Activated CD8-positive, alpha-beta memory T cell treated with anti-CD3 and anti-CD28 coated beads for 1 hour (primary cell): ENCODE measurements at places on chromosomes 3 and 15.

GRCh38 chr15:65396283-65396964 lies 18.6 kb upstream of the IGDCC3 start:
- DNase-seq = no peak

DNA sequence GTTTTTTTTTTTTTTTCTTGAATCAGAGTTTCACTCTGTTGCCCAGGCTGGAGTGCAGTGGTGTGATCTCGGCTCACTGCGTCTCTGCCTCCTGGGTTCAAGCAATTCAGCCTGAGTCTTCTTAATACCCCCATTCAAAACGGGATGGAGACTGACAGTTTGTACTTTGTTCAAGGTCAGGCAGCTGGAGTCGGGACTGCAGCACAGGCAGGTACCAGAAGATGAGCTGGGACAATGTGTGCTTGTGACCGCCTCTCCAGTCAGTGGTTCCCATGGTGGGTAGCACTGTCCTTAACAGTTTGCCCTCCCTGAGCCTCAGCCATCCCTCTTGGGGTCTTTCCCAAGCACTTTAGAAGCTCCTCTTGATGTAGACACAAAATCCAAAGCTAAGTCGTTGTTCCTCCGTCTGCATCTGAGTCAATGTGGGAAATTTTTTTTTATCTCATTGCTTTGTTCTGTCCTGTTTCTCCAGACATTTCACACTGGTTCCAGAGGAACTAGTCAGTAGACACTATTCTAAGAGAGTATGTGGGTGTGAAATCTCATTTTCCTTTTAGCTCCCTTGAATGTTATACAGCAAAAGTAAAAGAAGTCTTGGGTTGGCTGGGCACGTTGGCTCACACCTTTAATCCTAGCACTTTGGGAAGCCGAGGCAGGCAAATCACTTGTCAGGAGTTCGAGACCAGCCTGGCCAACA lies 5.3 kb upstream of the TTLL13 start:
- no peak for DNase-seq

DNA sequence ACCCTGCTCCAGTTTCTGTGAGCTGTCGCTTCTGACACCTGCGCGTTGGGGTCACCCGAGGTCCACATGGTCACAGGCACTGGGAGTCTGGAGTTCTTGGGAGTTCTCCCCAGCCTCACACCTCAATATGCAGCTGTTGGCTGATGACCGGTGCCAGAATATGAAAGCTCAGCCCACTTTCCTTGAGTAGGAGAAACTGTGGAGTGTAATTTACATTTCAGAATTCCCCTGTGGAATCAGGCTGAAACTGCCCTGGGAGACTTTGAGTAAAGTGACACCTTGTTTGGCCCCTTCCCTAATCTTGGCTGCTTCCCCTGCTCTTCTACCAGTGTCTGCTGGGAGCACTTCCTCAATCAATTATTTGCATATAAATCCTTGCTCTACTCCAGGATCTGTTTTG lies 255.9 kb downstream of the NFKBIZ start:
- no peak for DNase-seq

DNA sequence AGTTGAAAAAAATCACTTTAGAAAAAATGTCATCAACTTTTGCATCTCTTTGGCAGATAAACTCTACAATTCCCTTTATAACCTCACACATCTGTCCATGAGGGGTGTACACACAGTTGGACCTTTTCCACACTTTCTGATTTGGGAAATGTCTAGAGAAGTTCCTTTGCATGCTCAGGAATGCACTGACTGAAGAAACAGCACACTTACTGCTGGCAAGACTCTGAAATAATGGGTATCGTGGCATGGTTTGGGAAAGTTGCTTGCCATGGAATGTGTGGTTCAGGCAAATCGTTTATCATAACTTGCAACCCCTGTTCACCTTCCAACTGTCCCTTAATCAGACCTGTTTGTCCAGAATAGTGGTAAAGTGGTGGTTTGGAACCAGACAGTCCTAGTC lies 135.3 kb upstream of the TGFBR2 start:
- DNase-seq = no peak

DNA sequence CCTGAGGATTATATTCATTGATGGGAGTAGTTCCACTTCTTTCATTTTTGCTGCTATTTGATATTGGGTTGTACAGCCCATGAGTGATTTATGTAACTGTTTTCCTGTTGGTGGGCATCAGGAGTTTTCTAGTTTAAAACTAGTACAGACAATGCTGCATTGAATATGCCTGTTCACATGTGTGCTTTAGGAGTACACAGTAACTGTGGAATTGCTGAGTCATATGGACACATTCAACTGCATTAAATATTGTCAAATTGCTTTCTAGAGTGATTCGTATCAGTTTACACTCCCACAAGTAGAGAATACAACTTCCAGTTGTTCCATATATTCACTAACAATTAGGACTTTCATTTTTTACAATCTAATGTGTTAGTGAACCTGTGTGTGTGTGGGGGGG lies 59.8 kb upstream of the THSD4 start:
- DNase-seq = no peak

DNA sequence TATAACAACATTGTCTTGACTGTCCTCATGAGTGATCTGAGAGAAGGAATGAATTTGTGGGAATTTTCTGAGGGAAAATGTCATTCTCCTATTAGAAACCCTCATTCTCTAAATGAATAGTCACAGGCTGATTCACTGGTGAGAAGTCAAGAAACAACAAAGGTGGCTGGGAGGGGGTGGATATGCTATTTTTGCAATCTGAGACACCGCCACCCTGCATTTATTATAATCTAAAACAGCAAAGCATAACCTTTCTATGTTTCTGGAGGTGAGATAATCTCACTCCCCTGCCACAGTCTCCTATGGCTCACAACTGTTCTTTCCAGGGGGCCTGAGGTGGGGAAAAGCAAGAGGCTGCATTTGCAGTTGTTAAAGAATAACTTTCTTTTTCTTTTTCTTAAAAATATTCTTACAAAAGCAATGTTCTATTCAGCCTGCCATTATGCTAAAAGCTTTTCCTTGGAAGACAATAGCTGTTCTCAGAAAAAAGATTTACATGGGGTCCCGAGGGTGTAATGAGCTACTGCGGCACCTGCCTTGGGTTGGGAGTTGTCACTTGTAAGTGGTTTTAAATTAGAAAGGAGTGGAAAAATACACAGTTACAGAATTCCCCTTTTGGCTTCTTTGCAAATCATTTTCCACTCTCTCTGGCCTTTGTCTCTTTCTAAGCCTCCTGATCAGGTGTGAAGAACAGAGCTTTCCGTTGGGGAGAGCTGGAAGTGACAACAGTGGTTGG lies 220.9 kb downstream of the AGBL1 start:
- no peak for DNase-seq

GRCh38 chr15:78565951-78566774 lies 843 bp downstream of the CHRNA5 start:
- no peak for DNase-seq

DNA sequence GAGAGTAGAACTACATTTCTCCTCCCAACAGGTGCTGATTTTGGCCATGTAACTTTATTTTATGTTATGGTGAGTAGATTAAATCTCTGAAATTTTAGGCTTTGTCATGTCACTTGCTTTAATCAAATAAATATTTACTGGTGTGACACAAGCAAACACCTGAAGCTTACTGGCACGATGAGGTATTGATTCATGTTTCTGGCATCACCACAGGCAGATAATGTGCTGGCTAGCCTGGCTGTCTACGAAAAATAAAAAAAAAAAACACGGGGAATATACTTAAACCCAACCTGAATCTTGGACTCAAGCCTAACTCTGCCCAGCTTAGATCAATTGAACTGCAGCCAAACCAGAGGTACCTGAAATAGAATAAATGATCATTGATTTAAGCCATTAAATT lies 65.6 kb upstream of the CADM2 start:
- no peak for DNase-seq

- no peak for DNase-seq
Measured at GRCh38 chr3:16150285-16150684, 24.2 kb upstream of the GALNT15 start.

GRCh38 chr3:179848711-179849110 lies 188.0 kb downstream of the PEX5L start:
- no peak for DNase-seq

DNA sequence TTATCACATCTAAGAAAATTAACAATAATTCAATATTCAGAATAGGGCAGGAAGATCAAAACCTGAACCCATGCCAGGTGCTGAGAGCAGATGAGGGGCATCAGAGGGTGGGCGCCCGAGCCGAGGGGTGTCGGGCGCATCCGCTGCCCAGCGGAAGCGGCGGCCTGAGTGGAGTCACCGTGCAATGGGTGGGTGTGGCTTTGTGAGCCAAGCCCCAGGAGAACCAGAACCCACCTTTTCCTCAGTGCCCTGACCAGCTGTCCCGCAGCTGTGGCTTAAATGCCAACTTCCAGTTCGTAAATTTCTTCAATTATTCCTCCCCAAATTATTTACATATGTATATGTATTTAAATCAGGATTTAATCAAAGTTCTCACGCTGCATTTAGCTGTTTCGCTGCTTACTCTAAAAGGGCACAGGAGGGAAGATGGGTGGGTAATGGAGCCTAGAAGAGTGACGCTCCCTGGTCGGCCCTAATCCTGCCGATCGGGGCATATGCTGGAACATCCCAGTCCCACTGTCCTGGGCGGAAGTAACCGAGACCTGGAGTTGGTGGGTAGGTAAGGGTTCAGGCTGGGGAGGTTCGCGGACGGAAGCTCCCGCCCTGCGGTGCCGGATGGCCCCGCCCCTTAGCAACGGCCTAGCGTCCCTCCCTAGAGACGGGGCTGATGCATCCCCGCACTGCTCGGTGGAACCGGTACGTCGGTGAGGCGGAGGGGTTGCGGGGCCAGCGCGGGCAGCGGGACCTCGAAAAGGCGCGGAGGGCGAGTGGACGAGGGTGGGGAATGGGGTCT lies 1.3 kb downstream of the DNAH1 start:
- no peak for DNase-seq

DNA sequence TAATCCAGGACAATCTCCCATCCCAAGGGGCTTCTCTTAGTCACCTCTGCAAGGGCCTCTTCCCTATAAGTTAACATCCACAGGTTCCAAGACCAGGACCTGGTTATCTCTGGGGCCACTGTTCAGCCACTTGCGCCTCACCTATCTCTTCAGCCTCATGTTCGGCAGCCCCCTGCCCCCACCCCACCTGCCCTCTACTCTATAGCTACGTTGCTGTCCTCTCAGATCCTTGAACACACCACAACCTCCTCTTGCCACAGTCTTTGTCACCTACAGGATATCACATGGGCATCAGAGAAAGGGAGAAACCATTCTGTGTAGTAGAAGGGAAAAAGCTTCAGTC lies 33.9 kb downstream of the SLC41A3 start:
- DNase-seq = no peak
